ENCODE measurements at places on chromosomes 16 and 17.

DNA sequence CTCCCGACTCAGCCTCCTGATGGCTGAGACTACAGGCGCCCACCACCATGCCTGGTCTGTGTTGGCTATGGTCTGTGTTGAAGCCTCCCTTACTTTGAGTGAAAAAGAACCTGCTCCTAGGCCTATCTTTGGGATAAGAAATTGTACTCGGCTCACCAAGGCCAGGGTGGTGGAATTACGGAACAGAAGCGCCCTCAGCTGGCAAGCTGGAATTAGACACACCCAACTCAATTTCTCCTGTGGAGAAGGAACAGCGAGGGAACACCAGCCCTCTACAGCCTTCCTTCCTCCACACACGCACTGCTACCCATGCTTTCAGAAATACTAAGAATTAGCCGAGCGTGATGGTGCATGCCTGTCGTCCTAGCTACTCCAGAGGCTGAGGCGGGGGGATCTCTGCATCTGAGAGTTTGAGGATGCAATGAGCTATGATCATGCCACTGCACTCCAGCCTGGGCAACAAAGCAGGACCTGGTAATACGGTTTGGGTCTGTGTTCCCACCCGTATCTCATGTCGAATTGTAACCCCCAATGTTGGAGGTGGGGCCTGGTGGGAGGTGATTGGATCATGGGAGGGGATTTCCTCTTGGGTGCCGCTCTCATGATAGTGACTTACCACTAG is 40.1 kb upstream of the RBBP6 start:
- DNase-seq: no peak

DNA sequence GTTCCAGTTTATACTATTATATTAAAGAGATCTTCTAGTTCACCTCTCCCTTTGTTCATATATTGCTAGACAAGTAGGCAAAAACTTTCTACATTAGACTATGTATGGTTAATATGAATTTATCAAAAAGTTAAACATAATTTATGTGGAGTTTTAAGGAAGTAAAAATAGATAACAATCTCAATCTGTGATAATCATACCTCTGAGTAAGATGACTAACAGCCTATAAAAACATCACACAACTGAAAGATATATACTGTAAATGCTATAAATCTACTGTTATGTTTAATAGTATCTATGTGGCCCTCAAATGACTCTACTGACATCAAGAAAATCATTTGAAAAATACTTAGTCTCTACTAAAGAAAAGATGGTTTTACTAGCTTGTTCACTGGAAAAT is 37.1 kb downstream of the AP1G1 start:
- no peak for DNase-seq

GRCh38 chr17:17774009-17774881 is 62.5 kb downstream of the SREBF1 start:
- peak; percentile 33 for DNase-seq

DNA sequence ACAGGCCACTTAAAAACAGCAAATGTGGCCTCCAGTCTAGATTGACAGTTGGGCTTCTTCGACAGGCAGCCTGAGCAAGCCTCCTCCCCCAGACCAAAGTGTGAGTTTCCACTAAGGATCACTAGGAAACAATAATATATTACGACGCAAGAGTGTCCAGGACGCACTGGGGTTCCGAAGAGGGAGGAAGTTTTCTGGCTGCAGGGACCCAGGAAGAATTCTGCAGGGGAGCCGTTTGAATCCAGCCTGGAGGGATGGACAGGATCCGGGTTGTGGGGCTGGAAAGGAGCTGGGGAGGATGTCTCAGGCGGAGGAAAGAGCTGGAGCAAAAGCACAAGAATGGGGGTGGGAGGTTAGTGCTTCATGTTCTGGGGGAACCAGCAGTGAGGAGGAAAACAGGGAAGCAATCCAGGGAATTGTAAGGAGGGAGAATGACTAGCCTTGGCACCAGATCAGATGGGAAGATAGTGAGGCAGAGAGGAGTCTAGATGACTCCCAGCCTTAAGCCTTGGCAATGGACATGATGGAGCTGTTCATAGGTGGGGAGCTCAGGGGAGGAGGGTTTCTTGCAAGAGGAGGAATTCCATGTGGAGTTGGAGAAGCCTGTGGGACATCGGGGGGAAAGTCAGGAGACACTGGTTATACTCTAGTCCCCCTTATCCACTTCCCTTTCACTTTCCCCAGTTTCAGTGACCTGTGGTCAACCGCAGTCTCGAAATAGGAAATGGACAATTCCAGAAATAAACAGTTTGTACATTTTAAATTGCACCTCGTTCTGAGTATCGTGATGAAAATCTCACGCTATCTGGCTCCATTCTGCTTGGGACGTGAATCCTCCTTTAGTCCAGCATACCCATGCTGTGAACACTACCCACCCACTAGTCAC is 26.6 kb downstream of the NGFR start:
- peak; percentile 44 for DNase-seq

DNA sequence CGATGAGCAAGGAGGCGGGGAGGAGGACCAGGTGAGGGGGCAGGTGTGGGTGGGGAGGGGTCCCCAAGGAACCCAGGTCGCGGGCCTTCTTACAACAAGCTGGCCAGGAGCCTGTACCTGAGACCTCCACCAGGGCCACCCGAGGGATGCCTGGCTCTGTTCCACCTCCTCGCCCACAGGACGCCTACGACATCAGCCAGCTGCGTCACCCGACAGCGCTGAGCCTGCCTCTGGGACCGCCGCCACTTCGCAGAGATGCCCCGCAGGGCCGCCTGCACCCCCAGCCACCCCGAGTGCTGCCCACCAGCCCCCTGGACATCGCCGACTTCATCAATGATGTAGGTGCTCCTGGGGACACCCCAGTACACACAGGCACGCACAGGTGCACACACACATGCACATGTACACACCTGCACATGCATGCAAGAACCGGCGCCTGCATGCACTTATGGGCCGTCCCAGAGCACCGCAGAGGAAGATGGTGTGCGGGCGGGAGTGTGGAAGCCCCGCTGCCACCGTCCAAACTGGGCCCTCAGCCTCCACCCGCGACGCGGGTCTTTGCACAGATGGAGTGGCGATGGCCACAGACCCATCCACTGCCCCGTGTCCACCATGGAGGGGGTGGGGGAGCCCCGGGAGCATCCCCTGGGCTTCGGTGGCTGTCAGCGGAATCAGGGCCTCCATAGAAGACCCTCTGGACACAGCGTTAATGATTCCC is 6.6 kb downstream of the SLC22A31 start:
- DNase-seq: no peak

DNA sequence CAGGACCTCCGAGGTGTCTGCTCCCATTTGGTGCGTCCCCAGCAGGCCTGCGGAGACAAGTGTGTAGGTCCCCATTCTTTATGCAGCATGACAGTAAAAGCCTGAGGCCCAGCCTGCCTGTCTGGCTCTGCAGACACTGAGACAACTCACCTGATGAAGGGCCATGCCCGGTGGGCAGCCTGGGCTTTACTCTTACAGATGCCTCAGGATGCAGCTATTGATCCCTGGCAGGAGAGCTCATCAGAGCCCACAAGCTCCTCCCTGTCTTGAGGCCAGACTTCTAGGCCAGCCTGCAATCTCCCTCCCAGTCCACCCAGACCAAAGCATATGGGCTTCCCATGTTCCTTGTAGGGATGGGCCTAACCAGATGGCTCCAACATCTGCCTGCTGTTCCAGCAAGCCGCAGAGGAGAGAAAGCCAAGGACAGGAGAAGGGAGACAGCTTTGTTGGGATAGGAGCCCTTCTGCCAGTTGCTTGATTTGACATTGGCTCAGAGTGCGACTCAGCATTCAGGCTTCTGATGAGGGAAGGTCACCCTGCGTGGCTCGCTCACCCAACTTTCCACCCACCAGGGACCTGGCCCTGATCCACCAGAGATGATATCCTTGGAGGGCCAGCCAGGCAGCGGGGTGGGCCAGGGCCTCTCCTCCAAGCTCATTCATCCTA is 87.5 kb downstream of the SOCS1 start:
- DNase-seq: no peak

DNA sequence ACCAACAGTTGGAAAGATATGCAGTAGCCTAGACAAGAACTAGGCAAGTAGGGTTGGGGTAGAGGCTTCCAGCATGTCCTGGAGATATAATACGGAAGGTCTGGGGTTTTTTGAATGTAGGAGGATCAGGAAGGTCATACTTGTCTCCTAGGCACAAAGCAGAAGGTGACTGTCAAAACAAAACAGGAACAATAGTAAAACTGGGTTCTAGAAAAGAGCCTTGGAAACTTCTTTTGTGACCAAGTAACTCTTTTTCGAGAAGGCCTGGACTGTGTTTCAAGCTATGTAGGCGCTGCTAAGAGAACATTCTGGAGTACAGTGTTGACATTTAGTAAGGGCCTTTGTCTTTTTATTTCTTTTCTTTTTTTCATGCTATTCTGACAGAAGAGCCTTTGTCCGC is 26.9 kb upstream of the TENT4B start:
- DNase-seq: no peak

GRCh38 chr16:13298666-13299065 is 397.3 kb downstream of the SHISA9 start:
- DNase-seq: no peak

DNA sequence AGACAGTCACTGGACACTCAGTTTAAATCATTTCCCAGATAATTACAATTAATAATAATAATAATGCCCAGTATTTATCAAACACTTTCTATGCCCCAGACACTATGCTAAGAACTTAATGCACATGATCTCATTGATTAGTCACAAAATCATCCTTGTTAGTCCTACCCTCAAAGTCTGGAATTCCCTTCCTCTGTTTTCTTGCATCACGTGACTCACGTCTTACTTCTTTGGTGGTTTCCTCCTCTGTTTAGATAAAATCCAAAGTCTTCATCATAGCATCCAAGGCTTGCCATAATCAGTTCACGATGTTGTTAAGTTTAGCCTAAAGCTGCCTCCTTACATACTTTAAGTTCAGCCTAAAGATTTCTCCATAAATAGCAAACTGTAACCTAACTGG is 471.9 kb downstream of the PMP22 start:
- DNase-seq: no peak

DNA sequence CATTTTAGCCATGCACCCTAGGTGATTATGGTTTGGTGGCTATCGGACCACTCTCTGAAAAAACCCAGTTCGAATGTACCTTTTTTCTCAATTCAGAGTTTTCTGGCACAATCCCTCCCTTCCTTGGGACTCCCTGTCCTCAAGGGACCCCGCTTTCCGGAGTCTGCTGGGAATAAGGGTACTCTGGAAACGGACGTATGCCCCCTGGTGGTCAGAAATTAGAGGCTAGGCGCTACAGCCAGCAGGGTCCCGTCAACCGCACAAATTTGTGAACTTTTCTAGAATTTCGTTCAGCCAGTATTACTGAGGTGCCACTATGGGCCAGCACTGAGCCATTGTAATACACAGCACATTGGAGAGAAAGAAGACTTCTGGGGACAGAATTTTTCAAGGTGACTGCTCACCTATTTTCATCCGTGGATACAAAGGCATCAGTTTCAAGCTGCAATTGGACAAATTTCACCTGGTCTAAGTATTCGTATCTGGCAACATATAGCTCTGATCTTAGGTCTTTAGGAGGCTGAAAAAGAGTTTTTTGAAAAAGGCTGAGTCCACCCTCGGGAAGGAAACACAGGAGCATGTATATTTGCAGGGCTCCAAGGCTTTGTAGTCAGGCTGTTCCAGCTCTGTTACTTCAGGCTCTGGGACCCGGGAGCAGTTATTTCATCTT is 27.1 kb upstream of the CRYBA1 start:
- no peak for DNase-seq

GRCh38 chr17:73785496-73785895 is 141.3 kb upstream of the SDK2 start:
- no peak for DNase-seq

DNA sequence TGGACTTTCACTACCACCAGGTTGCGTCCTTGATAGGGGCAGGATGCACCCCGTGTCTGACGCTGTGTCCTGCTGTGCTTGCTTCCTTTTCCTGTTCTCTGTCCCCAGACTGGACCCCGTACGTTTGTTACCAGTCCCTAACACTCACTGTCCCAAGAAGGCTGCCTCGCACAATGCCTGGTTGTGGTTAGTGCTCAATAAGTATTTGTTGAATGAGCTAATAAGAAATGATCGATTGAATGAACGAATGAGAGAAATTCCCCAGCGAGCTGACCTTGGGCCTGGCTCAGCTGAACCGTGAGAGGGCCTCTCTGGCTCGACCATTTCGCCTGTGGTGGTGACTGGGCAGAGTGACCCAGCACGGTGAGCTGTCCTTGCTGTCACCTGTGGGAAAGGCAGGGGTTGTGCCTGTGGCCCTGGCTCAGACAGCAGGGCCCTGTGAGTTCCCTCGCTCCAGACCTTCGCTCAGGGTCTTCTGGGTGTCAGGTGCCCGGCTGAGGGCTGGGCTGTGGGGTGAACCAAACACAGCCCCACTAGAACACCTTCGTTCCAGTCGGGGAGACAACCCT is 20.9 kb downstream of the CMIP start:
- no peak for DNase-seq

GRCh38 chr17:49949634-49950033 is 19.4 kb upstream of the DLX4 start:
- no peak for DNase-seq

- DNase-seq: peak; percentile 80
These were observed 199.1 kb downstream of the KATNIP start for GRCh38 chr16:27748868-27749546.

- DNase-seq: no peak
These were observed 1.6 kb downstream of the RNF213 start for GRCh38 chr17:80262291-80262690.

DNA sequence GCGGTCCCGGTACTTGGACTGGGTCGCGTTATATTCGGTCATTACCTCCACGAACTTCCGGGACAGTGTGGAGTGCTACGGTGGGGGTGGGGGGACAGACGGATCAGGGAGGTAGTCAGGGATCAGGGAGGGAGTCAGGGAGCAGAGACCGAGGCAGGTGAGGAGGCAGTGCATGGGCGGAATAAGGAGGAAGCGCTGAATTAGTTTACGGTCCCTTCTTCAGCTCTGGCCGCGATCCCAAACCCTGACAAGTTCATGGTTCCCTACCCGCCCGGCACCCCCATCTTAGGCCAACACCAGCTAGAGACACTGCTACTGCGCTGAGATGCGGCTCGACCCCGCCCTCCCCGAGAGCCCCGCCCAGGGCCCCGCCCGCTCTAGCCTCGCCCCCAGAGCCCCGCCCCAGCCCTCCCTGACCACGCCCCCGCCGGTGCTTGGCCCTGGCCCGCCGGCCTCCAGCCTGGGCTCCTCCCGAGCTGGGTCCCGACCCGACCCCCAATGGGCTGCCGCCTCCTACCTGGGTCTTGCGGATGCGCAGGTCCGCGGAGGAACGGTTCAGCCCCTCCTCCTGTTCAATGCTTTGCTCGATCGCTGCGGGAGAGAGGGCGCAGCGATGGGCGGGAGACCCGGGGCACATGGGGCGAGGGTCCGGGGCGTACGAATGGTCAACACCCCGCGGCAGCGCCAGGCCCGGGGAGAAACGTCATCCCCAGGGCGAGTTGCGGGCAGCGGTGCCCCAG is 12.1 kb downstream of the HSD3B7 start:
- DNase-seq: peak; percentile 98

GRCh38 chr16:26275021-26275590 is 583.3 kb downstream of the HS3ST4 start:
- no peak for DNase-seq

DNA sequence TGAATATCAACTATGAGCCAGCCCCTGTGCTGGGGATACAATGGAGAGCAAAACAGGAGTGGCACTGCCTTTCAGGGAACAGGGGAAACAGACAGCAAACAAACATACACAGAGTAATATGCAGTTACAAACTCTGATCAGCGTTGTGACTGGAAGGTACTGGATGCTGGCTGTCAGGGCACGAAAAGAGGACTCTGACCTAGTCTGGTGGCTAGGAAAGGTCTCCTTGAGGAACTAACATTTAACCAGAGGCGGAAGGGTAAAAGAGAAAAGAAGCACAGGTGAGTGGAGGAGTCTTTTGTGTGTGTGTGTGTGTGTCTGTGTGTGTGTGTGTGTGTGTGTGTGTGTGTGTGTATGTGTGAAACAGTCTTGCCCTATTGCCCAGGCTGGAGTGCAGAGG is 12.4 kb upstream of the B4GALNT2 start:
- no peak for DNase-seq

- DNase-seq: no peak
These were observed 17.7 kb downstream of the TCF25 start for GRCh38 chr16:89890886-89891657.

Data from NCI-H226 (cell line).